Esophagus (tissue), 2 donors: ENCODE measurements at places on chromosomes 16 and 17. TPM values are rescaled to one million over a fixed set of nuclear protein-coding genes. Genes with fewer than 3 reads are reported as not detected.

TBC1D3G gene
- polyA plus RNA-seq = not detected

ZFHX3 gene
- polyA plus RNA-seq = 0.62 TPM

PTX4 gene
- polyA plus RNA-seq = not detected

HBA2 gene
- polyA plus RNA-seq = 0.49 TPM

CCDC144A gene
- 0.29 TPM for polyA plus RNA-seq

BCO1 gene
- 0.16 TPM for polyA plus RNA-seq

SLC46A1 gene
- polyA plus RNA-seq = 1.6 TPM

KRTAP3-1 gene
- 0.39 TPM for polyA plus RNA-seq

PPY gene
- not detected for polyA plus RNA-seq

DOC2A gene
- 0.69 TPM for polyA plus RNA-seq

PRAC2 gene
- polyA plus RNA-seq = not detected

KRT24 gene
- polyA plus RNA-seq = 116 TPM

MYH2 gene
- polyA plus RNA-seq = 0.02 TPM

STXBP4 gene
- 0.59 TPM for polyA plus RNA-seq

DPEP3 gene
- polyA plus RNA-seq = 0.01 TPM

CA7 gene
- polyA plus RNA-seq = not detected
